Retinal pigment epithelial cell (primary cell): ENCODE measurements at places on chromosomes 16 and 17.

DNA sequence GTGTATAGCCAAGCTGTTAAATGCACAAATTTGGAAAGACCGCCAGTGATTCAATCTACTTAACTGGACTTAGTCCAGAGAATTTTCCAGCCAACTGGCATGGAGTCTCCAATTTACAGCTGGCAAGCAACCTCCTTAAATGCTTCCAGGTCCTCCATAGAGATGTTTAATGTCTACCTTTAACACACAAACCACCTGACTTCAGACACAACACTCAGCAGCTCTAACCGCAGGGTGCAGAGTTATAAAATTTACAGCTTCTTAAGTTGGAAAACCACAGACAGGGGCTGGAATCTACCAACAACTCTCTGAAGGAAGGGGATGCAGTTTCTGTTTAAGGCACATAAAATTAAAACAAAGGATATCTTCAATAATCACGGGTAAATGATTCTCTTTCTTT, 106.9 kb downstream of the SYCE1L start:
- no peak for DNase-seq

- no peak for DNase-seq
Observed at GRCh38 chr17:61770752-61771533, 92.4 kb downstream of the BRIP1 start.

GRCh38 chr17:64106918-64107317, 23.0 kb downstream of the ERN1 start:
- no peak for DNase-seq

- DNase-seq, result no peak
Observed at GRCh38 chr16:72532906-72533410, 361.0 kb upstream of the PMFBP1 start.

DNA sequence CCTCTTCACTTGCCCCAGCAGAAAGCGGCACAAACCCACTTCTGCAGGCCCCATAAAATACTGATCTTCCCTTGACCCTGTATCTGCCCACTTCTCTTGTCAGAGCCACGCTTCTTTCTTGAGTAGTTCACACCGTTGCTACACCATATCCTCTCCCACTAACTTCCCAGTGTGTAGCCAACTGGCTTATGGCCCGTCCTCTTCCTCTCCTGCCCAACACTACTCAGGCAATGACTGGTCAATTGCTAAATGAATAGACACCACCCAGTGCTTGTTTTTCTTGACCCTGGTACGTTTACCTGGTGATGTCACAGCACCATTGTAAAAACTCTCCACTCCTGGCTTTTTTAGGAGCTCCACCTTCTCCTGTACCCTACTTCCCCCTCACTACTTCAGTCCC, 86.9 kb downstream of the NDEL1 start:
- DNase-seq, result no peak

DNA sequence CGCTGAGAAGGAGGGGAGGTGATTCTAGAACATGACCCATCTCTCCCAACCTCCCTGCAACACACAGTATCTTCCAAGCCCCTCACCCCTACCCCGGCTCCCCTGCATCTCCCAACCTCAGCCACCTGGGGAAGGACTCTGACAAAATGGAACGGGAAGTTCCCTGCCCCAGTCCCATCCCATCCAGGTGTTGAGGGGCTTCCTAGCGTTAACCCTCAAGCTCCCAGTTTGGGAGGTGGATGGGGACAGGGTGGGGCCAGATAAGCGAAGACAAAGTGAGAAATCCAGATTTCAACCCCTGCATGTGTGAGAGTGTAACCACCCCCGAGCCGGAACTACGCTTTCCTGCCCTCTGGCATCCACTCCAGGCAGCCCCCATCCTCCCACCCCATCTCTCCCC, 1.8 kb downstream of the ZSCAN10 start:
- no peak for DNase-seq

GRCh38 chr17:18246880-18247612, 11.5 kb downstream of the FLII start:
- DNase-seq, result no peak
